ENCODE measurements at places on chromosomes 5 and 9. TPM values are rescaled to one million over a fixed set of nuclear protein-coding genes. Genes with fewer than 3 reads are reported as not detected.

DNA sequence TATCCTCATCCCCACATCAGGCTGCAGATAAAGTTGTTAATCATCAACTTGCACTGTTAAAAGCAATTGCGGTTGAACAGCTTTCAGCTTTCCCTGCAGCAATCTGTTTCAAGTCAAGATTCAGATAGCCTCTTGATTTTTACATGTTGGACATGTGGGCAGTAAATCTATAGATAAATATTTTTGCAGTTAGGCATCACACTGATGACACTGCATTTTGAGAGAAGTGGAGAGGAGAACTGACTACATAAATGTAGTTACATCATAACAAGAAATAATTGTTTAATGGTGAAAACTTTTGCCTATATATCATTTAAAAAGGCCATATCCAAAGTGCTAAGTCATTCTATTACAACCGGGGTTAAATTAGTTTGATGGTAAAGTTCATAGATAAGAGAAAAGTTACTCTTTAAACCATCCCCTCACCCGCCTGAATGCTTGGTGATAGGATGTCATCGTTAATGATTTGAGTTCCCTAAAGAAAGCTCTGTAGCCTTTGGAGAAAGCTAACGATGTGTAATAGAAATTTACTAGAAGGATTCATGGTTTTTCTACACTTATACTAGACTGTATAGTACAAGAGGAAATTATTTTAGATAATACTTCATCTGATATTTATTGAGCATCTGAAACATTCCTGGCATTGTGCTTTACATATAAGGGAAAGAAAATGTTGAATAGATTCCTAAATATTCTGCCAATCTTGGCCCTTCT, 30.8 kb upstream of the ALDH1A1 start:
- peak; percentile 21 for DNase-seq

RNF183 gene
- 5.3 TPM for total RNA-seq

GRCh38 chr5:14501353-14502293, 80.0 kb upstream of the OTULINL start:
- DNase-seq = no peak

SMIM27 gene
- 13.0 TPM for total RNA-seq

SAPCD2 gene
- total RNA-seq = 2.4 TPM

MIER3 gene
- 19.2 TPM for total RNA-seq

DNA sequence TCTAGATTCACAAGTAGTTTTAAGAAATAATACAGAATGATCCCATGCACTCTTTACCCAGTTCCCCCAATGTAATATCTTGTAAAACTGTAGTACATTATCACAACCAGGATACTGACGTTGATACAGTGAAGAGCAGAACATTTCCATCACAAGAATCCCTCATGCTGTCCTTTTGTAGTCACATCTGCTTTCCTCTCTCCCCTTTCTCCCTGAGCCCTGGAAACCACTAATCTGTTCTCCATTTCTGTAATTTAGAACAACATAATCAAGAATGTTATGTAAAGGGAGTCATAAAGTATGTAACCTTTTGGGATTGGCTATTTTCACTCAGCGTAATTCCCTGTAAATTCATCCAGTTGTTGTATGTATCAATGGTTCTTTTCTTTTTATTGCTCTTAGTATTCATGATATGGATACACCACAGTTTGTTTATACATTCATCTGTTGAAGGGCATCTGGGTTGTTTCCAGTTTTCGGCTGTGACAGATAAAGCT, 61.1 kb downstream of the ERCC6L2 start:
- DNase-seq = no peak

- no peak for DNase-seq
Measured at GRCh38 chr5:64814073-64814472, 45.3 kb downstream of the CWC27 start.

CDKN2B gene
- total RNA-seq = 2.5 TPM

- no peak for DNase-seq
Measured at GRCh38 chr9:6759185-6759977, 1.6 kb downstream of the KDM4C start.

- DNase-seq = no peak
Measured at GRCh38 chr5:102211165-102211564, 84.9 kb downstream of the SLCO4C1 start.

DNA sequence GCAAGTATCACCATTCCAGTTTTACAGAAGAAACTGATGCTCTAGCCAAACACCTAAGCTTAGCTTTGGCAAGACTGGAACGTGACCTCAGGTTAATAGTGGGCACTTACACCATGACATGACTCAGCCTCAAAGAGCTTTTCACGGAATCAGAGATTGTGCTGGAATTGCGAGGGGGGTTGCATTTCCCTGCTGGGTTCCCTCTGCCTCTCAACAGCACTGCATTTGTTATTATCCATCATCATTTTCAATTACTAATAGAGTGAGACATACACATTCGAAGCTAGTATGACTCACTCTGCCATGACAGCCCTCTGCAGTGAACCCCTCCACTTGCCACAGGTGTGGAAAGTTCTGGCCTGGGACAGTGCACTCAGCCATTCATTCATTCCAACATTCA, 8.0 kb downstream of the SPOCK1 start:
- no peak for DNase-seq

- DNase-seq = no peak
Measured at GRCh38 chr5:175001876-175002645, 277.7 kb downstream of the MSX2 start.

DNA sequence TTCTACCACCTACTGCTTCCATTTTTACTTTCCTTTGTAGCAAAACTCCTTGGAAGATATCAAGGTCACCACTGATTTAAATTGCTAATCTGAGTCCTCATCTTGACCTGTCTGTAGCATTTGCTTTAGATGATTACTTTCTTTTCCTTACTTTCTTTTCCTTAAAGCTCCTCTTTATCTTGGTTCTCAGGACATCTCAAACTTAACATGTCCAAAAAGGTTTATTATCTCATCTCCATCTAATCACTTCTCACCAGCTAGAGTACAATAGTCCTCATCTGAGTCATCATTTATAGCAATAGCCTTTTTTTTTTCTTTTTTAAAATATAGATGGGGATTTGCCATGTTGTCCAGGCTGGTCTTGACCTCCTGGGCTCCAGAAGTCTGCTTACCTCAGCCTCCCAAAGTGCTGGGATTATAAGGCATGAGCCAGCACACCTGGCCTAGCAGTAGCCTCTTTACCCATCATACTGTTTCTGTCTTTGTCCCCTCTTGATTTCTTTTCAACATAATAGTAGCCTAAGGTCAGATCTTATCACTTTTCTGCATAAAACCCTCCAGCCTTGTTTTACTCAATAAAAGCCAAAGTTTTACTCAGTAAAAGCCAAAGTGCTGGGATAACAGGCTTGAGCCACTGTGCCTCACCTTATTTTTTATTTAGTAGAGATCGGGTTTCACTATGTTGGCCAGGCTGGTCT, 32.9 kb upstream of the GPR21 start:
- DNase-seq = no peak

STKLD1 gene
- total RNA-seq = 1.1 TPM

DNA sequence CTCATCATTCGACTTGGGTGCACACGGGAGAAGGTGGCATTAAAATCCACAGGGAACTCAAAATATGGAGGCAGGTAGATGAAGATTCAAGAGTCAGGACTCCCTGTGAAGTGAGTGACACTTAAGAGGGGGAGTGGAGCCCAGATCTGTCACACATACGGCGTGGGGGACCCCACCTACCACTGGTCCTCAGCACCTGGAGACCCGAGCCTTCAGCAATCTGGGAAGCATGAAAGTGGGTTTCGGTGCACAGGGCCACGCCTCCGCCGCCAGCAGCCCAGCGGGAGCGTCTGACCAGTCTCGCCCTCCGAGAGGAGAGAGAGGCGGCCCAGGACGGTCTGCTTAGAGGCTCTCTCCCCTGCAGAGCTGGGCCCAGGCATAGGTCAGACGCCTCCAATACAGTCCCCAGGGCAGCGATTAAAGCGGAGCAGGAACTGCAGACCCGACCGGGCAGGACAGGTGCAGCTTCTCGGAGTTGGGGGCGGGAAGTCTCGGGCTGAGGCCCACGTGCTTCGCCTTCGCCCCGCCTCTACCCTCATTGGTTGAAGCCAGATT, 639 bp upstream of the SLC2A8 start:
- no peak for DNase-seq

GRCh38 chr9:18371141-18371540, 102.8 kb upstream of the ADAMTSL1 start:
- no peak for DNase-seq

PCDHA1 gene
- 0.06 TPM for total RNA-seq

GRXCR2 gene
- total RNA-seq = not detected

DNA sequence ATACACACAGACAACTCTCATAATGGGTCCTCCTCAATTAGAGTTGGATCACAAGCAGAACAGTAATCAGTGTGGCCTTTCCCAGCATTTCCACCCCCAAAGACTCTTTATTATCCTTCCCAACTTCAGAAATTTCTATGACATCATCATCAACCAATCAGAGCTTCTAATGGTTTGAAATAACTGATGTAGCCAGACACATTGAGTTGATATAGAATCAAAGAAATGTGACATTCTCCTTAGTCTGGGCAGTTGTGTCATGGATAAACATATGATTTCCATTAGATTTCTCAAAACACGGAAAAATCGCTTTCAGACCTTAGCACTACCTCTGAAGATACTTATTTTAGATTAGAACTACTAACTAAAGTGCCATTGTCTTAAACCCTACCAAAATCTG, 75.7 kb upstream of the NFIB start:
- DNase-seq = no peak

PCDHB5 gene
- 8.0 TPM for total RNA-seq

GRCh38 chr5:138737494-138738265, 15.5 kb upstream of the CTNNA1 start:
- DNase-seq = no peak

MSMP gene
- 1.1 TPM for total RNA-seq

UGT3A2 gene
- total RNA-seq = not detected

DNA sequence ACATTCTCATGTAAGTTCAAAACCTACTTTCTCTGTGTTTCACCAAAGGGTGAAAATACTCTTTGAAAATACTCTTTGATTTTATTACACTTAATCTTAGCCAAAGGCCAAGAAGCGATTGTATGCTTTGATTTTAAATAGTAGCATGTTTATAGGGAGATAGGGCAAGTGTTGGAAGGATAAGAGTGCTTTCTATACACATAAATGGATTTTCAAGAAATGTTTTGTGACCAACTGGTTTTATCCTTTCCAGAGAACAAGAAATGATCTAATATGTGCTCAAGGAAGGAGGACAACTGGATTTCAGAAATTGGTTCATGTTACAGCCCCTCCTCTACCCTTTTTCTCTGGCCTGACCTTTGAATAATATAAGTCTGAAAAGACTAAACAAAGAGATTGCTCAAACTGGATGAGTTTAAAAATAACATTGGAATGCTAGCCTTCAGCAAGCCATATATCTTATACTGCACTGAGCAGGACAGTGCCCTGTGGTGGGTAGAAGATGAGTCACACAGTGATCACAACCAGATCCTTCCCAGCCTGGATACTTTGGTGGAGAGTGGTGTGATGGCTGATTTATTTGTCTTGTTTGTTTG, 13.1 kb downstream of the PALM2AKAP2 start:
- no peak for DNase-seq

GRCh38 chr5:87147441-87147840, 120.2 kb upstream of the RASA1 start:
- DNase-seq = no peak

DNA sequence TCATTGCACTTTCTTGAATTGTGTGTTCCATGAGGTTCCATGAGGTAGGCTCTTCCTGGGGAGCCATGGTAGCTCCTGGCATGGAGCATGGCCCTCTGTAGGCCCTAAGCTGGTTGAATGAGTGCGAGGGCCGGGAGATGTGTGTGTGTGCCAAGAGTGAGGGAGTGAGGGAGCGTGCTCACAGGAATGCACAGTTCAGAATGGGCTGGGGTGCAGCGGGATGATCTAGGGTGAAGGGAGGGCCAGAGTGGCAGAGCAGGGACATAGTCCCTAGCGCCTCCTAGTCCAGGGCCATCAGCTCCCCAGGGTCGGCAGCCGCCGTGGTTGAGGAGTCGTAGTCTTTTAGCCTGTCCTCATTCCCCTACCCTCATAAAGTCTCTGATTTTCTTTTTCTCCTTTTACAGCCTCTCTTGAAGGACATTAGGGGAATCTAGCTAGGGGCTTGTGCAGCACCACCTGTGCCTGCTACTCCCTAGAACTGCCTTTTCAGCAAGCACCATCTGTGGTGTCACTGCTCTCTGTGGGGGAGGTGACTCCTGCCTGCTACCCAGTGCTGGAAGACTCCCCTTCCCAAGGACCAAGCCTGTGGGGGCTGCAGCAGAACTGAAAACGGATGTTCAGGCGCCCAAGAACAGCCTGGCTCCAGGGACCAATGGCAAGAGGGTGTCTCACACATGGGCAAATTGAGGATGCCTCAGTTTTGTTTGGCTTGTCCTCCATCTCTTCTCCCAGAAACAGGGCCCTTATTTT, 65.3 kb upstream of the PPARGC1B start:
- DNase-seq = no peak

DNA sequence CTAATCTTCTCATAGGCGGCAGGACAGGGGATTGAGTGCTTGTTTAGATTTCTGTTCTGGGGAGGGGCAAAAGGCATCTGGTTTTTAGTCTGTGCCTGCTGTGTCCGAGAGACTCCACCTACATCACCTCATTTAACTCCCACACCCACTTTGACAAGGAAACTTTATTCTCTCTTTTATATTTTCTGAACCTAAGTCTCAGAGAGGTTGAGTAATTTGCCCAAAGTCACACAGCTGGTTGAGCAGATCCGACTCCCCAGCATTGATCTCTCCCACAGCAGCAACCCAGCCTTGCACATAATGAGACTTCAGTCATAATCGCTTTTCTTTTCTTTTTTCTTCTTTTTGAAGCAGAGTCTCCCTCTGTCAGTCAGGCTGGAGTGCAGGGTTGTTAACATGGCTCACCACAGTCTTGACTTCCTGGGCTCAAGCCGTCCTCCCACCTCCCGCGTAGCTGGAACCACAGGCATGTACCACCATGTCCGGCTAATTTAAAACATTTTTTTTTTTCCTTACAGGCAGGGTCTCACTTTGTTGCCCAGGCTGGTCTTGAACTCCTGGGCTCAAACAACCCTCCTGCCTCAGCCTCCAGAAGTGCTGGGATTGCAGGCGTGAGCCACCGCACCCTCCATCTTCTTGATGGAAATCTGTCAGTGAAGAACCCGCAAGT, 36.5 kb upstream of the ANKRD33B start:
- no peak for DNase-seq

OLFM1 gene
- total RNA-seq = 13.4 TPM

DNA sequence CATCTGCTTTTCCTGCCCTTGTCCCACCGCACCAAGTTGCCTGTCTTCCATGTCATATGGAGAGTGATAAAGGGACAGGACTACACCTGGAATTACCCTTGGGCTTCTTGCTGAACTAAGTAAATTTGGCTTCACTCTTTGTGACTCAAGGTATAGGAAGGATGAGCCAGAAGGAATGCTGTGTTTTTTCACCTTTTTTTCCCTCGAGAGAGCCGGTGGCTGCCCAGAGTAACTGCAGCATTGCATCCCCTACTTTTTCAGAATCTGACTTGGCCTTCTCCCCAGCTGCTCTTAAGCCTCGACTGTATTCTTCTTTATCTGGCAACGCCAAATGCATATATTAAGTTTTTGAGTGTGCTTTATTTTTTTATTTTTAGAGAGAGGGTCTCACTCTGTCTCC, 38.4 kb downstream of the RCL1 start:
- DNase-seq = no peak
